Omental fat pad (tissue), 4 donors: ENCODE measurements at places on chromosomes 7 and 10. TPM values are rescaled to one million over a fixed set of nuclear protein-coding genes. Genes with fewer than 3 reads are reported as not detected.

DNA sequence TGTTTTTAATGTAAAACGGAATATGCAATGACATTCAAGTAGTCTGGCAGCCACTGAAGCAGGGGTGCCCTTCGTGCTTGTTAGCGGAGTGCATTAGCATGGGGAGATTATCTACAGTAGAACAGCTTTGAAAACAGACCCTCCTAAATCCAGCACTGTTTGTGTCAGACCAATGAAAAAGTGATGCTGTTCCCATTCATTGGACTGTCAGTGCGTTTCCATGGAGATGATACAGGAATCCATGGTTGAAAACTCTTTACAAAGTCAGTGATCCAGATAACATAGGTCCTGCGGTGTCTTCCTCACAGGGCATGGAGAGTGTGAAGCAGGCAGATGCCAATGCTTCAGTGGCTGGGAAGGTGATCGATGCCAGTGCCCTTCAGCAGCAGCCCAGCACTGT lies 73.6 kb downstream of the ITGB8 start:
- no peak for DNase-seq

Gene TBRG4
- 54.2 TPM for total RNA-seq

DNA sequence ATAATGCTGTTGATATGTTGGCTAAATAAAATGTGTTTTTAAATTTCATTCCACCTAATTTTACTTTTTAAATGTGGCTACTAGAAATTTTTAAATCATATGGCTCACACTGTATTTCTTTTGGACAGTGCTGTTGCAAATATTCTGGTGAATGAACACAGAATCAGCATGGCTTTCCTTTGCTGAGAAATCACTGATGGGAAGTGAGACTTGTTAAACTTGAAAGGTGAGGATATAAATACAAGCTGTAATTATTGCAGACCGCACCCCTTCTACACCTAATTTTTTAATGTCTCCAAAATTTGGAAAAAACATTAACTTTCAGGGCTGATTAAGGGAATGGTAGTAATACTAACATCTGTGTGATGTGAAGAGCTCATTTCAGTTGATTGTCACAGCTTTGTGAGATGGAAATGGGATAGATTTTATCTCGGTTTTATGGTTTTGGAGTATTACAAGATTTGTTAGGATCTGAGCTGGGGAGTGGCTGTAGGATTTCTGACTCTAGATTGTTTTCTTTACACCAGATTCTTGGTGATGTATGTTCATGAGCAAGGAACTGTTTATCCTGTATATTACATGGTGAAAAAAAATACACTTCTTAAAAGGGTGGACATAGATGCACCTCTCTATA lies 1.3 kb downstream of the MIOS start:
- DNase-seq = no peak

- DNase-seq = no peak
These were observed 219.3 kb downstream of the JAZF1 start for GRCh38 chr7:27961255-27961654.

GRCh38 chr7:46881507-46882127 lies 700.3 kb downstream of the TNS3 start:
- DNase-seq = no peak

- DNase-seq = no peak
These were observed 107.7 kb upstream of the ANK3 start for GRCh38 chr10:60497364-60497763.

DNA sequence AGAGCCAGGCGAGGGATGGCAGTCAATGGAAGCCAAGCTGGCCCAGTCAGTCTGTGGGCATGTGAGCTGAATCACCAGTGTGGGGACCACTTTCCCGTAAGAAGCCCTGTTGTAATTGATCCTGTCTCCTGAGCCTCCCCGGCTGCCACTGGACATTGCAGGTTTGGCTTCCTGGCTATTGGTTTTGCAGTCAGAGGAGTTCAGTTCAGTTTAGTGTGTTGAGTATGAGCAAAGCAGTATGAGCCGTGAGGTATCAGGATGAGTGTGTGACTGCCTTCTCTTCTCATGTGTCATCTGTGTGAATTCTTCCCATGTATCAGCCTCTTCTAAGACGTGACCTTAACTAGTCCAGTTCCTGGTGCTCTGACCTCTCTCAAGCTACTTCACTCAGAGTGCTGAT lies 227.4 kb downstream of the PRKG1 start:
- DNase-seq = no peak

GRCh38 chr10:30051220-30051619 lies 8.2 kb downstream of the JCAD start:
- DNase-seq = no peak

DNA sequence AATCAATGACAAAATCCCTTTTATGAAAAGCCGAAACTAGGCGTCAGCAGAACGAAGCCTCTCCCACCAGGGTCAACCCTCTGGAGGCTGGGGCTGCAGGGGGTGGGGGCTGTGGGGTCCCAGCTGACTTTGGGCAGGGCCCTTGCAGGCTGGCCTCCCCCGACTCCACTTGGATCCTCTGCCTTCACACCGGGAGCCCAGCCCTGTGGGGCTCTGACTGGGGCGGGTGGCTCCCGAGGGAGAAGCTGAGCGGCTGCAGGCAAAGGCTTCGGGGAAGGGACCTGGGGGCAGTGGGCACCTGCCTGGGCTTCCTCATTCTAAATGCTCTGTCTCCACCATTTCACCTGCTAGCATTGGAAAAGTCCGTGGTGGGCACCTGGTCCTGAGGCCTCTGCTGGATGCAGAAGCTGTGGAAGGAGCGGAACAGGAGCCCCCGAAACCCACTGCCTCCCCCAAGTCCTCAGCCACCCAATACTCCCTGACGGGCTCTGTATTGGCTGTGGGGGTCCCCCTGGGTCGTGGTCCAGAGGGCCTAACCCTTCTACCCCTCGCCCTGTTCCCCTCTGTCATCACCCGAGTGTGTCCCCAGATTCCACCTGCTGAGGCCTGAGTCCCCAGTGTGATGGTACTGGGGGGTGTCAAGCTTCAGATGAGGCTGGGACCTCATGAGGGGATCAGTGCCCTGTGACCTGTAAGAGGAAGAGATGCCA lies 108.6 kb downstream of the DNAJB6 start:
- no peak for DNase-seq

Gene LLCFC1
- not detected for total RNA-seq

Gene CLCN1
- total RNA-seq = not detected

Gene RBP3
- not detected for total RNA-seq

Gene TMEM130
- total RNA-seq = 0.19 TPM

DNA sequence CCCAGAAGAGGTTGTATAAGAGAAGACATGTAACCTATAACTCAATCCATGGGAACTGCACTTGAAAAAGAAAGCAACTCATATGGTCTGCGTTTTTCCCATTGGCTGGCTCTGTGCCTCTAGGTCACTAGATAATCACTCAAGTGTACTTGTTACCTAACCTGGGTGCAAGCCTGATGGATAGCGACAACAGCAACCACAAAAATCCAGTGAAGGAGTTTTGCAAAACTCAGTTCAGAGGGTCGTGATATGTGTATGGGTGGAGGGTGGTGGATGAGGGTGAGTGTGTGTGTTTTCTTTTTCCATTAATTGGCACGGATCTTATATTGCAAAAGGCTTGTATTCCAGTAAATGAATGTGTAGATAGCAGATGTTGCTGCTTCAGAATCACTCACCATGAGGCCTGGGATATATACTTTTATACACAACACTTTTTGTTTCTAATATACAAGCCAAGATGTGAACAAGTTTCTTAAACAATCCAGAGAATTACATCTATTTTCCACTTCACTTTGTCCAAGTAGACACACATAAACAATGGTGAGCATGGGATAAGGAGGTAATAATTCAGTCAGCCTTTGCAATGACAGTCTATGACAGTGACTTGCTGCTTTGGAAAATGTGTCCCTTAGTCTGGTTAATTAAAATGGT lies 286.9 kb upstream of the DKK1 start:
- DNase-seq = no peak

DNA sequence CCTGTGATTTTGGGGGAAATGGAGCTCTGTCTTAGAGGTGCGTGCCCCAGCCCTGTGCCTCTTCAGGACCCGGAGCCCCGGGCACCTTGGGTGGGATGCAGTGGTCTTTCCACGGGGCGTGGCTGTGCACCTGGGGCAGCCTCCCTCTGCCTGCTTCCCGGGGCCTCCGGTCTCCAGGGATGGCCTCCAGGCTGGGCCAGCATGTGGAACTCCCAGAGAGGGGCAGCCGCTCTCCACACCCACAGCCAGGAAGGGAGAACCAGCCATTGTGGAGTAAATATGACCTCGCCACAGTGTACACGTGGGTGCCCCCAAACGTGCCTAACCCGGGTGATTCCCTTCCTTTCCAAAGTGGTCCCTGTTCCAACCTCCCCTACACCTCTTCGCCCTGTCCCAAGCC lies 52.6 kb downstream of the JAKMIP3 start:
- DNase-seq = no peak

Gene BRAT1
- total RNA-seq = 22.8 TPM

Gene TSPAN15
- total RNA-seq = 45.6 TPM

DNA sequence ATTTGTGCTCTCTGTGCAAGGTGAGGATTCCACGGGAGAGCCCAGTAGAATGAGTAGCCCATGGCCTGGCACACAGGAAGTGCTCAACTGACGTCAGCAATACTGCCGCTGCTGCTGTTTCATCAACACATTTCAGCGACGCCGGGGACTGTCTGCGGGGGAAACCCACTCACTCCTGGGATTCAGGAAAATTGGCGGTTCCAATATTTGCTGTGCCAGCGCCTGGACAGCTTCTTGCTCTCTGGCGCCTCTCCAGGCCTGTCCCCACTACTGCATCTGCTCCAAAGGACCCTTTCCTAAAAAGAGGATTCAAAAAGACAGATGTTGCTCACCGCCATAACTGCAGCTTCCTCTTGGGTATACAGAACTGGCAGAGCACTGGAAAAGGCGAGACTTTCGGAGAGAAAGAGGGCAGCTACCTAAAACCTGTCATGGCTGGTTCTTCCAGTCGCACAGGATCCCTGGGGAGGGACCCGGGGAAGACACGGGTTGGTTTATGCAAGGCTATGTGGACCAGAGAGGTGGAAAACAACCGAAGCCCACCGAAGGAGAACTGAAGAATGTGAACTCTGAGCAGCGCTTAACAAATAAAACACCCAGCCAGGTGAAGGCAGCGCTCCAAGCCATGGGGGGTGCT lies 39.7 kb upstream of the ENO4 start:
- DNase-seq = no peak

Gene AIMP2
- total RNA-seq = 37.0 TPM

Gene ASB10
- not detected for total RNA-seq

DNA sequence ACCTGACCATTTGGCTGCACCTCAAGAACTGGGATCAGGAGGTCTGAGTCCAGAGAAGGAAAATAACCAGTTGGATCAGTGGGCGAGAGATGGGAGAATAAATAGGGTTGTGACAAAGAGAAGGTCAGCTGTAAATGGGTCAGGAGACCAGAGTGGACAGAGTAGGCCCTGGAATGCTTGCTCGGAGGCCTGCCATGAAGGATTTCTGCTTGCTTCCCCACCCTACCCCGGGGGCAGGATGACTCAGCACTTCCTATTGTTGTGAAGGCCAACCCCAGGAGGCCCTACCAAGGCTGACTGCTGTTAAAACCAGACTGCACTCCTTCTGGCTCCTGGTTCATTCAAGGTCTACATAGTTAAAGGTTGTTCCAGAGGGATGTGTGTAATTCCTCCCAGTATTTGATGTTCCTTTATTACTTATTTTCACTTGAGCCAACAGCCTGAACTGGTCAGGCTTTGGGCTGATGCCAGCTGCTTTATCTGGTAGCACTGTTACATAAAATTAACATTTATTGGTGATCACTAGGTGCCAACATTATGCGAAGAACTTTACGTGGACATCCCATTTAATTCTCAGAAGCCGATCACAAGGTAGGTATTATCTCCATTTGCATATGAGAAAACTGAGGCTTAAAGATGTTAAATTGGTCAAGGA lies 27.3 kb upstream of the IFRD1 start:
- peak; percentile 28 for DNase-seq

DNA sequence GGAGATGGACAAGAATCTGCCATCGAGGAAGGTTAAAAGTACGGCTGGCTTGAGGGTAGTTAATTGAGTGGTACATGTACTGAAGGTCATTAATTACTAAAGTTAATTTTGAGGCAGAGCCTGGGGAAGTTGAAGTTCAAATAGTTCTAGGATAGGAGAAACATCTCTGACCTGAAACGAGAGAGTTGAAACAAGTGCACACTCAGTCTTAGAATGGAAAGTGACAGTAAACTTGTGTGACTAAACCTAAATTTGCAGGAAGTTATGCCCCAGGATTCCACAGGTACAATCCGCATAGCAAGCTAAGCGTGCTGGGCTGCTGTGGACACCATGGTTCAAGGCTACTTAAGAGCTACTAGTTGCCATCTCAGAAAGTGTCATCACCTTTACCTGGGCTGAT lies 209.9 kb downstream of the CHCHD3 start:
- no peak for DNase-seq

GRCh38 chr7:128322040-128322643 lies 21.6 kb downstream of the RBM28 start:
- no peak for DNase-seq

GRCh38 chr10:70648427-70648826 lies 23.9 kb upstream of the ADAMTS14 start:
- no peak for DNase-seq

Gene SPDYE11
- total RNA-seq = not detected

- DNase-seq = no peak
These were observed 38.6 kb downstream of the MAGI2 start for GRCh38 chr7:79414910-79415309.

Gene GIMAP7
- 24.2 TPM for total RNA-seq

Gene APBB1IP
- 23.5 TPM for total RNA-seq

Gene NACAD
- 2.8 TPM for total RNA-seq

- no peak for DNase-seq
These were observed 26.5 kb downstream of the CDH23 start for GRCh38 chr10:71423250-71423649.

GRCh38 chr10:46268076-46268881 lies 18.5 kb upstream of the ANTXRL start:
- DNase-seq = no peak

Gene SPDYE9
- total RNA-seq = not detected

GRCh38 chr7:128091106-128091505 lies 59.9 kb upstream of the LRRC4 start:
- DNase-seq = no peak

DNA sequence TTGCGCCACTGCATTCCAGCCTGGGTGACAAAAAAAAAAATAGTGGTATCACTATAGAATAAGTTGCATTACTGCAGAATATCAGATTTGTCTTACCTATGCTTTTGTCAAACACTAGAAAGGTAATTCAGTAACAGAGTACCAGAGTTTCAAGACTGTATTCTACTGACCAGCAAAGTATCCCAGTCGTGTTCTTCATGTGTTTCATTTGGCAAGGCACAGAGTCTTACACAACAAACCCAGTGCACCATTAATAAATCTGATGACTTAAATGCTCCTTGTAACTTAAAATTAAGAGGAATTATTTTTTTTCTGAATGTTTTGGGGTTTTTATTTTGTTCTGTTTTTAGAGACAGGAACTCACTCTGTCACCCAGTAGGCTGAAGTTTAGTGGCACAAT lies 34.4 kb upstream of the PBLD start:
- DNase-seq = no peak
